ENCODE measurements at places on chromosomes 13 and 19. TPM values are rescaled to one million over a fixed set of nuclear protein-coding genes. Genes with fewer than 3 reads are reported as not detected.

DNA sequence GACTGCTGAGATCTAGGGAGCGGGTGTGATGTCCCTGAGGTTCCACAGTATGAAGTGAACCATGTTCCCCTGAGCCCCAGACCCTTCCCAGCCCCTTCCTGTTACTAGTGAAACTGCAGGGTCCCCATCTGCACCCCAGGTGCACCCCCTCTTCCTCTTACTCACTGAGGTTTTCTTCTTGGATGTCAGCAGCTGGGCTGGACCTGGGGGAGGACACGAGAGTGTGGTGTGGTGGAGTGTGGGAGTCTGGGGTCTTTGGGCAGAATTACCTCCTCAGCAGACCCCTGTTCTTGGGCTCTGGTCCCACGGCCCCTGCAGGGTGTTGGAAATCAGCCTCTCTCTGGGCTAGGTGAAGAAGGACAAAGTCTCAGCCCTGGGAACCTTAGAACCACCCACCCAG lies 3.3 kb upstream of the LILRA6 start:
- H3K4me3 ChIP-seq, result no peak overlapping the region
- no peaks in the 10 kb centered on the region for H3K36me3 ChIP-seq
- H3K4me1 ChIP-seq, result no peaks in the 10 kb centered on the region
- no peaks in the 10 kb centered on the region for H3K27me3 ChIP-seq
- H3K27ac ChIP-seq, result no peak overlapping the region

GRCh38 chr13:76889254-76889653 lies 3.0 kb upstream of the KCTD12 start:
- H3K27me3 ChIP-seq, result no peaks in the 10 kb centered on the region
- H3K4me1 ChIP-seq, result peaks cover 3% of the 10 kb centered on the region
- H3K4me3 ChIP-seq, result no peak overlapping the region
- no peaks in the 10 kb centered on the region for H3K36me3 ChIP-seq
- no peak for DNase-seq

DNA sequence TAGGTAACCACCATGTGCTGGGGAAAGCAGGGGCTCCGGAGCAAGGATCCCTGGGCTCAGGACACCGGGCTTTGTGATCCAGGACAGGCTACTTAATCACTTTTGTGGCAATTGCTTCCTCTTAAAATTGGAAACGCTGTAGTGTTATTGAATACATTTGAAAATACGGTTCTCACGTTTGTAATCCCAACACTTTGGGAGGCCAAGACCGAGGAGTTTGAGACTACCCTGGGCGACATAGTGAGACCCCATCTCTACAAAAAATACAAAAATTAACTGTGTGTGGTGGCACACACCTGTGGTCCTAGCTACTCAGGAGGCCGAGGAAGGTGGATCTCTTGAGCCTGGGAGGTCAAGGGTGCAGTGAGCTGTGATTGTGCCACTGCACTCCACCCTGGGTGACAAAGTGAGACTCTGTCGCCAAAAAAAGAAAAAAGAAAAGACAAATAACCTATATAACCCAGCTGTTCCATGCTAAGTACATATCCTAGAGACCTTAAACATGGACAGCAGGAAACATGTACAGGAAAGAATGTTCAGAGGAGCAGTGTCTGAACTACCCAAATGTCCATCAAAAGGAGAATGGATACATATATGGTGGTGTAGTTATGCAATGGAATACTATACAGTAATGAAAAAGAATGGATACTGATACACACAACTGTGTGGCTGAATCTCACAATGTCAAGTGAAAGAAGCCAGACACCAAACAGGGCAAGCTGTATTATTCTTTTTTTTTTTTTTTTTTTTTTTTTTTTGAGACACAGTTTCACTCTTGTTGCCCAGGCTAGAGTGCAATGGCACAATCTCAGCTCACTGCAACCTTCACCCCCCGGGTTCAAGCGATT lies 622 bp upstream of the PRODH2 start:
- no peaks in the 10 kb centered on the region for H3K4me1 ChIP-seq
- H3K27ac ChIP-seq, result no peak overlapping the region
- no peaks in the 10 kb centered on the region for H3K27me3 ChIP-seq
- no peaks in the 10 kb centered on the region for H3K36me3 ChIP-seq
- H3K4me3 ChIP-seq, result no peak overlapping the region

GRCh38 chr19:7678971-7679751 lies 1.5 kb upstream of the TRAPPC5 start:
- H3K27ac ChIP-seq, result no peak overlapping the region
- DNase-seq, result no peak
- H3K4me3 ChIP-seq, result no peak overlapping the region
- no peaks in the 10 kb centered on the region for H3K27me3 ChIP-seq
- H3K36me3 ChIP-seq, result peaks cover 20% of the 10 kb centered on the region

The FGF21 gene
- polyA plus RNA-seq, result not detected

The MBD3L2B gene
- not detected for polyA plus RNA-seq

- H3K36me3 ChIP-seq, result no peaks in the 10 kb centered on the region
- H3K4me1 ChIP-seq, result no peaks in the 10 kb centered on the region
- no peak overlapping the region for H3K27ac ChIP-seq
These were observed 212.9 kb downstream of the PCDH9 start for GRCh38 chr13:67017276-67017675.

The SYNE4 gene
- polyA plus RNA-seq, result 0.67 TPM

- no peak overlapping the region for H3K27ac ChIP-seq
- no peak overlapping the region for H3K4me3 ChIP-seq
- no peaks in the 10 kb centered on the region for H3K27me3 ChIP-seq
- DNase-seq, result no peak
These were observed 11.6 kb downstream of the KLK4 start for GRCh38 chr19:50899569-50899968.

The ZNF358 gene
- polyA plus RNA-seq, result 30.3 TPM

DNA sequence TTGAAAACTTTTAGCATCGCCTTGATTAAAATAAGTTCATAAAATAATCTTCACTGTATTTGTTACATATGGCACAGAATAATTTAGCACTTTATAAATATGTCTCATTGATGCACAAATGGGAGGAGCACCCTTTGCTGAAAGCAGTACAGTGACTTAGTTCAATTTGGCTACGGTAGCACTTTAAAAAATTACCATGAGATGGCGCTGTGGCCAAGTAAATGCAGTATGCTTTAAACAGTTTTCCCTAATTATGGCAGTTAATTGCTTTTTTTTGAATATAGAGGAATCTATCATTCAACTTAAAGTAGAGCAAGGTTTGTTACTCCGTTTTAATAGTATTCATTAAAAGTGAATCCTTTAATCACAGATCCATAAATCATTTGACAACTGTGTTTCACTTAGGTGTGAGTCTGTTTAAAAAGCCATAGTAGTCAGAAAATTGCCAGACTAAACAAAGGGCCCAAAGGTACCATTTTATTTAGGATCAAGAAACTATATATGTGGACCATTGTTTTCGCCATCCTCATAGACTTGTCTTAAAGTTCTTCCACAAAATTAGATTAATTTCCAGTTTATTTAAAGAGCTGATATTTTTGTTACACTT lies 34.7 kb upstream of the ESD start:
- no peaks in the 10 kb centered on the region for H3K27me3 ChIP-seq
- DNase-seq, result peak; percentile 40
- H3K36me3 ChIP-seq, result no peaks in the 10 kb centered on the region
- no peaks in the 10 kb centered on the region for H3K4me1 ChIP-seq
- no peak overlapping the region for H3K27ac ChIP-seq

DNA sequence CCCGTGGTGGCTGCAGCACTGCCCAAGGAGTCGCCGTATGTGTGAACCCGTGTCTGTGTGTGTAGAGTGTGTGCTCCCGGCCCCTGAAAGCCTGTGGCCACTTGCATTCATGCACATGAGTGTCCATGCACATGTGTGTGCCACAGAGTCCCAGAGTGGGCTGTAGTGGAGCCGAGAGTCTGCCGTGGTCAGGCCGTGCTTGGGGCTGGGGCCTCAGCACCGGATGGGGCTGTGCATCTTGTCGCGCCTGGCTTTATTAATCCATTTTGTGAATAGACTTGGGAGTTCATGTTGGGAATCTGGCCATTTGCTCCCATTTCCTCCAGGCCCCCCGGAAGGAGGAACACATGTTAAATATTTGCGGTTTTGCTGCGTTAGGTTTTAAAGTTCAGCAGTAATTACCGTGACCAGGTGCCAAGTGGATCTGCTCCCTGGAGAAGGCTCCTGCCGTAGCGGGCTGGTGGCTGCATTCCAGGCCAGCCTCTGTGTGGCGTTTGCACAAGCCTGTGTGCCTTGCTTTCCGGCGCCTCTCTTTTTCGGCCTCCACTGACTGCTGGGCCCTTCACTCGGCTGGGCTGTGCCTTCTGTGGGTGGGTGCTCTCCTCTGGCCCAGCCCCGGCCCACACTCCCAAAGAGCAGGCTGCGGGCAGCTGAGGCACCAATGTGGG lies 69.2 kb upstream of the KCTD15 start:
- H3K4me1 ChIP-seq, result no peaks in the 10 kb centered on the region
- H3K27ac ChIP-seq, result no peak overlapping the region
- no peaks in the 10 kb centered on the region for H3K27me3 ChIP-seq
- H3K36me3 ChIP-seq, result no peaks in the 10 kb centered on the region

The ZBTB32 gene
- polyA plus RNA-seq, result 0.27 TPM

GRCh38 chr19:18104793-18105131 lies 7.2 kb downstream of the MAST3 start:
- peaks cover 15% of the 10 kb centered on the region for H3K4me1 ChIP-seq
- no peak for DNase-seq
- no peak overlapping the region for H3K27ac ChIP-seq
- no peaks in the 10 kb centered on the region for H3K27me3 ChIP-seq
- H3K36me3 ChIP-seq, result no peaks in the 10 kb centered on the region

DNA sequence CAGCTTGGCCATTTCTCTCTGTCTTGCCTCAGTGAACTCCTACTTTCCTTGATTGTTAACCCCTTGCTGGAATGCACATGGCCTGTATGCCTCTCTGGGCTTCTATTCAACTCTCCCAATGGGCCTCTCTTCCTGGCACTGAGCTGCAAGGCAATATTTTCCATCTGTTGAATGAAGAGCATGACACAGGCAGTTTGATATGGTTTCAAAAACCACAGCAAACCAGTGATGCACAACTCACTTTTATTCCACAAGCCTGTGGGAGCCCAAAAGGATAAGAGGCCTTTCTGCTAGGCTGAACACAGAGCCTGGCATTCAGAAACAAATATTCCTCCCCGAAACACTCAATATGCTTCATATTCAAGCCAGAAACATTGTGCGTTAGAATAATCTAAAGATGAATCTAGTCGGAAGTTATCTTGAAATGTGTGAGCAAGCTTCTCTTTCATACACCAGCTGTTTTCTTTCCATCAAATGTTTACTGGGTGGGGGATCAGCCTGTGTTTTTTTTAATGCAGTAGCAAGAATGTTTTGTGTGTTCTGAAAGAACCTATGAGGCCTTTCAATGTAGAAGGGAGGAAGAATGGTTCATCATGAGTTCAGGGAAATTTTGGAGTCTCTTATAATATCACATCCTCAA lies 443.1 kb upstream of the SPRY2 start:
- no peak overlapping the region for H3K4me3 ChIP-seq
- no peaks in the 10 kb centered on the region for H3K4me1 ChIP-seq
- H3K27ac ChIP-seq, result no peak overlapping the region
- H3K27me3 ChIP-seq, result no peaks in the 10 kb centered on the region
- DNase-seq, result no peak

The SHISA7 gene
- polyA plus RNA-seq, result 0.47 TPM

DNA sequence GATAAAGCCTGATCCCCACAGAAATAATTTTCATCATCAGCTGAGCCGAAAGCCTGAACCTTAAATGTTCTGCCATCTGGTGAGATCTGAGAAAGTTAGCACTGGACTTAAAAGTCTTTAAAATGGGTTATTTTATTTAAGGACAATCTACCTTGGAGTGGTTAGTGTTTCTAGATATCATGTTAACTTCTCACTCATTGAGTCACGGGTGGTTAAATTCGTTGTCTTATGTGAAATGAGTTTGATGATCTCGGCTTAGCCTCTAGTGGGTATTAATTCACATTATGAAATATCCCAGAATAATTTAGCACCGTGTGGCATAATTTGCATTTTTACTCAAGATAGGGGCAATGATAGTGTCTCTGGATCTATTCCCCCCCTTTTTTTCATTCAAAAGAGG lies 117.4 kb upstream of the ZNF536 start:
- DNase-seq, result no peak
- H3K27me3 ChIP-seq, result no peaks in the 10 kb centered on the region
- no peaks in the 10 kb centered on the region for H3K36me3 ChIP-seq
- no peak overlapping the region for H3K27ac ChIP-seq
- H3K4me1 ChIP-seq, result peaks cover 9% of the 10 kb centered on the region

DNA sequence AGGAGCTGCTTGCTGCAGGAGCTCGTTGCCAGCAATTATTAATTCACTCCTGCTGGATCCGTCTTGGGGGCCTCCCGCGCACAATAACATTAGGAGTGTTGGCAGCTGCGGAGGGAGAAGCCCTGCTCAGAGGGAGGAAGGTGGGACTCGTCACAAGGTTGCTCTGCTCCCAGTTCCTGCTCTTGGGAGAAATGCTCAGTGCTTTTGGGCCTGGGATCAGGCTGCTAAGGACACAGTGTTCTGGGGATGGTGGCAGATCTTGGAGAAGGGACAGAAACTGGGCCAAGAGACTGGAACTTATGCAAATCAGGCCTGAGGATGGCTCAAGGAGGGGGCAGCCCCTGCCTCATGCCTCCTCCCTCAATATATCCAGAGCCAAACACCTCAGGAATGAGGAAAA lies 78.9 kb upstream of the OLFM4 start:
- no peak overlapping the region for H3K4me3 ChIP-seq
- no peaks in the 10 kb centered on the region for H3K4me1 ChIP-seq
- H3K36me3 ChIP-seq, result no peaks in the 10 kb centered on the region
- H3K27ac ChIP-seq, result no peak overlapping the region
- DNase-seq, result no peak
- no peaks in the 10 kb centered on the region for H3K27me3 ChIP-seq

- H3K27ac ChIP-seq, result no peak overlapping the region
- H3K4me1 ChIP-seq, result no peaks in the 10 kb centered on the region
- no peak for DNase-seq
- H3K4me3 ChIP-seq, result no peak overlapping the region
- H3K36me3 ChIP-seq, result no peaks in the 10 kb centered on the region
These were observed 31.5 kb downstream of the KLF5 start for GRCh38 chr13:73090116-73090822.

DNA sequence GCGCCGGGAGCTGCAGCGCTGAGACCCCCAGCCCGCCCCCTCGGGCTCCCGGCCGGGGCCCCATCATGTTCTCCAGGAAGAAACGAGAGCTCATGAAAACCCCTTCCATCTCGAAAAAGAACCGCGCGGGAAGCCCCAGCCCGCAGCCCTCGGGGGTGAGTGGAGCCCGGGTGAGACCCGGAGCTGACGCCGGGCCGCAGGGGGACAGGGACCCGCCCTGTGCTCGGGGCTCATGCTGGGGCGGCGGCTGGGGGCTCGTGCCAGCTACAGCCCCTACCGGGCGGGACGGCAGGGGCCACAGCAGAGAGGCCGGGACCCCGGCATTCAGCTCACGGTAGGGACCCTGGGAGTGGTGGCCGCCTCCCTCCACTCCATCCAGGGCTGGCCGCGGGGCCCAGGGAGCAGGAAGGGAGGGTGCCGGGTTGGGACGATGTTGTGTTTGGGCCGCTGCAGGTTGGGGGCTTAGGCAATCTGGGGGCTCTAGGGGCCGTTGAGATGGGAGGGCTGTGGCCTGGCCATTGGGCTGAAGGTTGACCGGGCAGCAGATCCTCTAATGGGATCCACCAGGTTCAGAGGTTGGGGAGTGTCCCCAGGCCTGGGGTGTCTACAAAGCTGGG lies 482 bp downstream of the ARHGAP45 start:
- peak overlapping the region; percentile 54 for H3K27ac ChIP-seq
- DNase-seq, result no peak
- H3K36me3 ChIP-seq, result no peaks in the 10 kb centered on the region
- peaks cover 53% of the 10 kb centered on the region for H3K27me3 ChIP-seq

Measured in adrenal gland (tissue), 19 donors.